ENCODE measurements at places on chromosomes 4 and X.

DNA sequence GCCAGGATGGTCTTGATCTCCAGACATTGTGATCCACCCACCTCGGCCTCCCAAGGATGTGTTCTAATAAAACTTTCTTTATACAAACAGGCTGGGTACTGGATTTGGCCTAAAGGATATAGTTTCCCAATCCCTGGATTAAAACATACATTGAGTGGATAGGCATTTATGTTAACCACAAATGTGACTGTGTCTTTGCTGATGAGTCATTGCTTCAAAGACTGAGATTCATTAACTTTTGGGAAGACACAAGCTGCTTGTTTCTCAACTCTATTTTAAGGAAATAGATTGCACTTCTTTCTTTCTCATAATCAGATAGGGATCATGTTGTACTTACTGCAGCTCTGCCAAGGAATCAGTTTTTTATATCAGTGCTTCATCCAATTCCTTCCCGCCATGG is 131.3 kb upstream of the AGA start:
- no peak for DNase-seq

GRCh38 chr4:156346959-156347385 is 393.3 kb upstream of the CTSO start:
- DNase-seq = no peak

DNA sequence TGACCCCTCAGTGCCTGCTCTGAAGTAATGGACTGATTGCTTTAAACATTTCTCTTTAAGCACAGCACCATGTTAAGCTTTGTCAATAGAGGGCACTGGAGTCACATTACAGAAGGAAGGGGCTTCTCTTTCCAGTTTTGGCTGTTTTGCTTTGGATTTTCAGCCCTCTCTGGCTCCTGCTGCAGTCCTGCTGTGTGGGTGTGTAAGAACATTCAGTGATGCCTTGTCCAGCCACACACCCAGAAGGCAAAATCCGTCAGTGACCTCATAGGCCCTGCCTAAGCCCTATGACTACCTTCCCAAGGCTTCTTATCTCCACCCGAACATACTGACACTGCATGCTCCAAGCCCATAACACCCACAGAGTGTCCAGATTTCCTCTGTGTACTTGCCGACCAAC is 215.3 kb upstream of the CTSO start:
- DNase-seq = no peak

GRCh38 chr4:56466910-56467283 is 520 bp upstream of the SRP72 start:
- no peak for DNase-seq

DNA sequence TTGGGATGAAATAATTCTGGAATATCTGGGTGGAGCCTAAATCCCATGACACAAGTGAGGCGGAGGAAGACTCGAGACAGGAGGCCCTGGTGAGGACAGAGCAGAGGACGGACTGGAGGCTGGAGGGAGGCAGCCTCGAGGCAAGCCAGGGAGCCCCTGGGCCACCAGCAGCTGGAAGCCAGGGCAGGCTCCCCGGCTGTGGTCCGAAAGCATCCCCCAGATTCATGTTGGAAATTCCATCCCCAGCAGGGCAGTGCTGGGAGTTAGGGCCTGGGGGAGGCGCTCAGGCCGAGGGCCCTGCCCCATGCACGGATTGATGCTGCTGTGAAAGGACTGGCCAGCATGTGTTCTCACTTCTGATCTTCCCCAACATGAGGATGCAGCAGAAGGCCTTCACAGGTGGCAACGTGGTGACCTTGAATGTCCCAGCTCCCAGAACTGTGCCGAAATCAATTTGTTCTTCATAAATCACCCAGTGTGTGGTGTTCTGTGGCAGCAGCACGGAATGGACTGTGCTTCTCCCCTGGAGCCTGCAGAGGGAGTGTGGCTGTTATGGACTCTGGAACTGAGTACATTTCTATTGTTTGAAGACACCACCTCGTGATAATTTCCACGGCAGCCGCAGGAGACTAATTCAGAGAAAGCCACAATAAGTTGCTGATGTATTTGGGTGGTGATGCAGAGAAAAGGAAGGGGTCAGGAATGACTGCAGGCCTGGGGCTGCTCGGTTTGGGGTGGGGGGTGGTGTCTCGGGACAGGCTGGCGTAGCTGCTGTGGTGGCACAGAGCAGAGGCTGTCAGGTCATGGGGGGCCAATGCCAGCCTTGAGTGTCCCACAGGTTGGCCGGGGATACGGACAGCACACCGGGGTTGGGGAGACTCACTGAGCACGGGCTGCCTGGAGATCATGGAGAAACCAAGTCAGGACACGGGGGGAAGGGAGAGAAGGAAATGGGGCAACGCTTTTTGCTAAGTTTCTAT is 56.9 kb downstream of the PCGF3 start:
- DNase-seq = no peak

DNA sequence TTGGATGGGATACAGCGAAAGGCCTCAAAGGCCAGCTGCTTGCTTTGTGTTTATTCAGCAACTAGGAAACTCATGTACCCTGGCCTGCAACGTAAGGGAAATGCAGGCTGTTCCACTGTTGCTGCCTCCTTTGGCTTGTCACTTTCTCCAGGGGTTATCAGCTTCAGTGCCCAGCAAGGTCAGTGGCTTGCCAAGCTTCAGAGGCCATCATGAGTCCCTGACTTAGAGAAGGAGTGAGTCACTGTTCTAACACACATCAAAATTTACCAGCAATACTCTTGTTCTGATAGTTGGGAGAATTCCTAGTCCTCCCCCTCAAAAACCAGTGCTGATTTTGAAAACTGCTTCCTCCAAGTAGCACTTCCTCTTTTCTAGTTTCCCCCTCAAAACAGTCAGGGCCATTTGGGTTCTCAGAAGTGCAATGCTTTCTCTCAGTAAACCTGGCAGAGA is 250.8 kb downstream of the ARHGAP24 start:
- DNase-seq = no peak

DNA sequence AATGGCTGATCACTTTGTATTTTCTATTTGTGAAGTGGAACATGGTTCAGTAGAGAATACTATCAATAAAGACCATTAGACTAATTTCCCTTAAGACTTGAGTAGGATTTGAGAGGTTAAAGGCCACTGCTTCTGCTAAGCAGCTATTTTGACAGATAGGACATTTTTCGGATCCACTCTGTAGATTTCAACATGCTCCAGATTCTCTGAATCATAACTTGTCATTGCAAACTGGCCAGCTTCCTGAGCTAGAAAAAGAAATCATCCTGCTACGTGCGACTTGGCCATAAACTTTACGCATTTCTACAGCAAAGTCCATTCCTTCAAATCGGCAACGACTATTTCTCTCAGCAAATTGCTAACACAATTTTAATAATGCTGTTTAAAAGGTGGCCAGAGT is 55.2 kb downstream of the MGST2 start:
- no peak for DNase-seq
